Amygdala (tissue), 56 donors: ENCODE measurements at places on chromosomes 11 and 22.

- no peak for DNase-seq
Observed at GRCh38 chr11:83241291-83241946, 44.7 kb downstream of the CCDC90B start.

DNA sequence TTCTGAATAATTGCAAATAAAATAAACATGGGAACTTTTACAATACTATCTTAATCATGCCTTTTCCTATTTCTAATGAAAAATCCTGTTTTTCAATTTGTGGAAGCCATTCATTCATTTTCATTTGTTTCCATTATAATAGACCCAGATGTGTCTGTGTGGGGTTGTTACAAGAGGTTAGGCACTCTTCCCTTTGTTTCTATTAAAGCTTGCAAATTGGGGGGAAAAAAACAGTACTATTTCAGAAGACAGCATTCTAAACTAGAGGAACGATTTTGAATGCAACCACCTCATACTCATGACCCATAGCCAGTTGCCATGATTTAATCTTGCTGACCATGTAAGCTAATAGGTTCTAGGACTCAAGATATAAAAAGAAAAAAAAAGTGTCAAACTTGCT lies 175.5 kb downstream of the SOX6 start:
- no peak for DNase-seq

- no peak for DNase-seq
Observed at GRCh38 chr11:8962841-8963240, 1.4 kb downstream of the TMEM9B start.

GRCh38 chr11:59204746-59205145 lies 8.0 kb downstream of the MPEG1 start:
- DNase-seq: no peak

- no peak for DNase-seq
Observed at GRCh38 chr22:50010676-50011446, 1.7 kb downstream of the IL17REL start.

GRCh38 chr22:43288807-43289420 lies 54.3 kb downstream of the SCUBE1 start:
- DNase-seq: no peak

DNA sequence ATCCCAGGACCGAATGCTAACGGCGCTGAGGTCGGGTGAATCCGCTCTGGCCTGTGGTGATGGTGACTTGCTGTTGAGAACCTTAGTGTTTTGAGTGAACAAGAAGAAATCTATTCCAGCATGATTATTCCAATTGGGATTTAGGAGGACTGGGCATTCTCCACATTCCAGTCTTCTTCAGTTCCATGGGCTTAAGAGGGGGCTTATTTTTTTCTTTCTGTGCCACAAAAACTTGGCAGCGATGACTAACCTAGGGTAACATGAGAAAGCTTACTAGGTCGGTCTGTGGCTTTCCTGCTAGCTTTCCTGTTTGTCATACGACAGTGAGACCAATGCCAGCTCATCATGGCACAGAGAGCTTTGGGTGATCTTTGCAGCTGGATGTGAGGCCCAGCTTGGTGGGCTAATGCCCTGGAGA lies 62.9 kb upstream of the ATXN10 start:
- DNase-seq: no peak

GRCh38 chr22:38115423-38116205 lies 5.1 kb upstream of the BAIAP2L2 start:
- no peak for DNase-seq

DNA sequence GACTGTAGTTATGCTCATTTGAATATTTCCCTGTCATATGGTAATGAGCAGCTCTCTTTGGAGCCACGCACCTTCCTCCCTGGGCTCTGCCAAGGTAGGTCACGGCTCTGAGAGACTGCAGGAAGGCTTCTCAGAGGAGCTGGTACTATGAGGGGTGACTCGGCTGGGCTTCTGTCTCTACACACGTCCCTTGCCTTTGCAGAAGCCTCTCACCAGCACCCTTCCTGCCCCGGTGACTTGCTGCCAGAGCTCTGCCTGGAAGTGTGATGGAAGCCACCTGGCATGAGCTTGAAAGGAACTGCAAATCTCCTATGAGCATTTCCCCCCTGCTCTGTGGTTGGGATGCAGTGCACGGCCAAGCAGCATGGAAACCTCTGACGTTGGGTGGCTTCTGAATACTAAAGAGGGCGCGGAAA lies 74.2 kb downstream of the KIRREL3 start:
- DNase-seq: no peak

- DNase-seq: no peak
Observed at GRCh38 chr11:75387736-75388294, 11.5 kb upstream of the RPS3 start.

DNA sequence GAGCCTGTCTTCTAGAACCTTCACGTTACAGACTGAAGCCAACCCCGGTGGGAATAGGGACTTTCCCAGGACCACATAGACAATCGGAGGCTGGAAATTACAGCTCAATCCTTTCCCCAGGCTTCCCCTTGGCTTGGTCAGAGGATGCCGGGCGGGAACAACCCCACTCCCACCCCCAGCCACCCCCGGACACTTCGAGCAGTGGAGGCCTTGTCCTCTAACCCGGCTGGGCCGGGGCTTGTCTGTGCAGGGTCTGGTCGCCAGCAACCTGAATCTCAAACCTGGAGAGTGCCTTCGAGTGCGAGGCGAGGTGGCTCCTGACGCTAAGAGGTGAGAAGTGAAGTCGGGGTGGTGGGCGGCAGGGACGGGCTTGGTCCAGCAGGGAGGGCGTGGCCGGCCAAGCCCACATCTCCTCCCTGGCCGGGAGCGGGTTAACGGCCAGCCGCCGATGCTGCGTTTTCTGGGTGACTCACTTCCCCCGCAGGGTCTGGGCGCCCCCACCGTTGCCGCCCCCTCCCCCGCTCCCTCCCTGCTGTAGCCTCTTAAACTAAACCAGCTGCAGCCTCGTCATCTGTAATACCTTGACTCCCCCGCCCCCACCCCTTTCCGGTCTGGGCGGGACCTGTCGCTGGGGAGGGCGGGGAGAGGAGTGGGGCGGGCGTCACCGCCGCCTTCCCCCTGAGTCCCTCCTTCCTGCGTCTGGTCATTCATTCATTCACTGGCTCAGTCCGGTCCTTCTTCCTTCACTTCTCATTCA lies 1.5 kb downstream of the LGALS1 start:
- no peak for DNase-seq

DNA sequence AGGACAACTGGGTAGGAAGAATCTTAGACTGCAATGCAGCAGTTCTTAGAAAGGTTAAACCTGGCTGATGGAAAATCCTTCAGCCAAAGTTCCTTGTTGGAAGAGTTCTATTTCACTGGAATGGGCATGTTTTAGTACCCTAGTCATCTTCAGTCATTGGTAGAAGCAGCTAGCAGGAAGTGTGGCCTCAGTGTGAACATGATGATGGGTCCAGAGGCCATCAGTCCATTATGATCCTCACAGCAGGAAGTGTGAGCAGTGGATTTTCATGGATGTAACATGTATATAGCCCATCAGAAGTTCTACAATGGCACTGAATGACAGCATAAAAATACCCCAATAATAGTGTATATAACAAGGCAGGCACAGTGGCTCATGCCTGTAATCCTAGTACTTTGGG lies 35.9 kb upstream of the PDE3B start:
- DNase-seq: no peak

DNA sequence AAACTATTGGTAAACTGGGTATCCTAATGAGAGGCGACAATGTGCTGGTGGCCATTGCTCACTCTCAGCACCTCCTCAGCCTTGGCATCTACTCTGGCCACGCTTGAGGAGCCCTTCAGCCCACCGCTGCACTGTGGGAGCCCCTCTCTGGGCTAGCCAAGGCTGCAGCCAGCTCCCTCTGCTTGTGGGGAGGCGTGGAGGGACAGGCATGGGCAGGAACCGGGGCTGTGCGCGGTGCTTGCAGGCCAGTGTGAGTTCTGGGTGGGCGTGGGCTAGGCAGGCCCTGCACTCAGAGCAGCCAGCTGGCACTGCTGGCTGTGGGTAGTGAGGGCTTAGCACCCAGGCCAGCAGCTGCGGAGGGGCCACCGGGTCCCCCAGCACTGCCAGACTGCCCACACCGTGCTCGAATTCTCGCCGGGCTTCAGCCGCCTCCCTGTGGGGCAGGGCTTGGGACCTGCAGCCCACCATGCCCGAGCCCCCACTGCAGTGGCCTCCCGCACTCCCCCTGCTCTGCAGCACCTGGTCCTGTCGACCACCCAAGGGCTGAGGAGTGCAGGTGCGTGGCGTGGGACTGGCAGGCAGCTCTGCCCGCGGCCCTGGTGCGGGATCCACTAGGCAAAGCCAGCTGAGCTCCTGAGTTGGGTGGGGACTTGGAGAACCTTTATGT lies 575.9 kb upstream of the ANO3 start:
- no peak for DNase-seq
